ENCODE measurements at places on chromosomes 11 and 22.

- no peak for DNase-seq
Measured at GRCh38 chr11:46130286-46130940, 9.2 kb upstream of the PHF21A start.

DNA sequence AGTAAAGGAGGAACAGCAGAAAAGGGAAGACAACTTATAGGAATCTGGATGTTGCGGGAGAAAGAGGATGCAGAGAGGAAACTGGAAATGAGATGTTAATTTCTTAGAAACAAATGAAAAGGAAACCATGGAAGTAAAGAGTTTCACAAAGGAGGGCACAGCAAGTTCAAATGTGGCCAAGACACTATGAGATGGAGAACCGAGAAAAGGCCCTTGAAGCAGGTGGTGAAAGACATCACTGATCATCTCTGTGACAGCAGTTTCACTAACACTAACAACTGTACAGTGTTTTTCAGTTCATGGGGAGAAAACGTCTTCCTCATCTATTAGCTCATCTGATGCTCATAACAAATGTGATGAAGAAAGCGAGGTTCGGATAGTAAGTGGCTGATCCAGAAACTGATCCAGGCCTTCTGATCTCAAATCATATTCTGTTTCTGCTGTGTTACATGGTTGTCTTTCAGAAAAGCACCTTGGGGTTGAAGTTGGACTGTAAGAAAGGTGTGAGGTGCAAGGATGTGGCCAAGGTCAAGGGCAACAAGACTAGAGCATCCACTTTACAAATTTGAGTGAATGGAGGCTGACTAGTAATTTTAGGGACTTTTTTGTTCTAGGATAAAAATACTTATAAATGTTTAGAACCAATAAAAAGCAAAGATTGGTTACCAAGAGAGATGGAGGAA is 492.1 kb upstream of the CADM1 start:
- no peak for DNase-seq

GRCh38 chr11:36605221-36606216 is 7.5 kb upstream of the RAG2 start:
- no peak for DNase-seq

GRCh38 chr11:117378976-117379865 is 51.6 kb downstream of the CEP164 start:
- DNase-seq = no peak

DNA sequence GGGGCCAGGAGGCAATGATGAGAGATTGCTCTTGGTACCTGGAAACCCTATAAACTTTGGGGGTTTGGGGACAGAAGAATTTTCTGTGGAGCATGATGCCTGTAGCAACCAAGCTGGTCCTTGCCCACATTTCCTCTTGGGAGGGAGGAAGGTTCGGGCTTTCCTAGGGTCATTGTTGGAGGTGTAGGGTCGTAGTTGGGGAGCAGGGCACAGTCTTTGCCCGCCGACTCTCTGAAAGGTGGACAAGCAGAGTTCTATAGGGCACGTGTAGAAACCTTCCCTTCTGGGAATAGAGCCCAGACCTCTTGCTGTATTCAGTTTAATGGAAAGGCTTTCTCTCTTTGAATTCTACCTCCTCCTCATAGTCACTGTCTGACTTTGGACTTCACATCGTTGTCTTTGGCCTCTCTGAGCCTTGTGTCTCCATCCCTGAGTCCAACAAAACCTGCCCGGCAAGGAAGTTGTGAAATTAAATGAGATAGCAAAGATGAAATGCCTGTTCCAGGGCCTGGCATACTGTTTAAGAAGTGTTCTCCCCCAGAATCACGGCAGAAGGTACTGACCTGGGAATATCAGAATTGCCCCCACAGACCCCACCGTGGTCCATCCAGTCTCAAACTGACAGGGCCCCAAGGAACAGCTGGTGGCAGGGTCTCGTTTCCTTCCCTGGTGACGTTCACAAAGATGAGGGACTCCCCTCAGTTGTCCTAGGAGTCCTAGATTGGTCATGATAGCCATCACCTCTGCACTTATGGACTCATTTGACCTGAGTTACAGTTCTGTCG is 1.6 kb downstream of the PRDM11 start:
- no peak for DNase-seq

DNA sequence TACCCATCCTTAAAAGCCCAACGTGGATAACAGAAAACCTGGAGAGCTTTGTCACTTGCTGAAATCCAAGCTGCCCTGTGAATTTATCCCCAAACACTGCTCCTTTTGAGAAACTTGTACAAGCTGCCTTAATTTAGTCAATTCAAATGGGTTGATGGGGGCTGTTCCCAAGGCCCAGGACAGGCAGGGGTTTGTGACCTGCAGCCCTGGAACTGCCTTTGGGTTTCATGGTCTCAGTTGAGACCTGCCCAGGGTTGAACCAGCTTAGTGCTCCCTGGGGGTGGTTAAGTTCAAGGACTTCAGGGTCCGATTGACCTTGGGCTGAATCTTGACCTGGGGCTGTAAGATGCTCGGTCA is 112.1 kb upstream of the OR4B1 start:
- no peak for DNase-seq

DNA sequence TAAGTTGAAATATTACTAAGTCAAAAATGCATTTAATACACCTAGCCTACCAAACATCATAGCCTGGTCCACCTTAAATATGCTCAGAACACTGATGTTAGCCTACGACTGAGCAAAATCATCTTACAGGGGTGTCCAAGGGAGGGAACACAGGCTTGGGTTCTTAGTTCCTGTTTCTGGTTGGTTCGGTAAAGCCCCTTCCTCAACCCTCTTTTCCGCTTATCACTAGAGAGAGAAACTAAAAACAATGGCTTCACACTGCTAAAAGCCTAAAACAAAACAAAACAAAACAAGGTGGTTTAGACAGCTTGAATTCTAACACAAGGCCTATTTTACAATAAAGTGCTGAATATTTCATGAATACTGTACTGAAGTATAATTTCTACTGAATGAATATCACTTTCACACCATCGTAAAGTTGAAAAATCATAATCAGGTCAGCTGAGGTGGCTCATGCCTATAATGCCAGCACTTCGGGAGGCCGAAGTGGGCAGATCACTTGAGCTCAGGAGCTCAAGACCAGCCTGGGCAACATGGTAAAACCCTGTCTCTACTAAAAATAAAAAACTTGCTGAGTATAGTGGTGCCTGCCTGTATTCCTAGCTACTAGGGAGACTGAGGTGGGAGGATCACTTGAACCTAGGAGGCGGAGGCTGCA is 118.0 kb downstream of the SIK3 start:
- DNase-seq = no peak
